IPS-NIHi11 (cell line): ENCODE measurements at places on chromosomes 12 and 14.

GRCh38 chr14:88002421-88003075, 2.4 kb upstream of the GPR65 start:
- no peak for DNase-seq

GRCh38 chr12:90951432-90952105, 3.4 kb downstream of the CCER1 start:
- DNase-seq = no peak

GRCh38 chr12:125014526-125014925, 21.1 kb downstream of the BRI3BP start:
- DNase-seq = no peak

DNA sequence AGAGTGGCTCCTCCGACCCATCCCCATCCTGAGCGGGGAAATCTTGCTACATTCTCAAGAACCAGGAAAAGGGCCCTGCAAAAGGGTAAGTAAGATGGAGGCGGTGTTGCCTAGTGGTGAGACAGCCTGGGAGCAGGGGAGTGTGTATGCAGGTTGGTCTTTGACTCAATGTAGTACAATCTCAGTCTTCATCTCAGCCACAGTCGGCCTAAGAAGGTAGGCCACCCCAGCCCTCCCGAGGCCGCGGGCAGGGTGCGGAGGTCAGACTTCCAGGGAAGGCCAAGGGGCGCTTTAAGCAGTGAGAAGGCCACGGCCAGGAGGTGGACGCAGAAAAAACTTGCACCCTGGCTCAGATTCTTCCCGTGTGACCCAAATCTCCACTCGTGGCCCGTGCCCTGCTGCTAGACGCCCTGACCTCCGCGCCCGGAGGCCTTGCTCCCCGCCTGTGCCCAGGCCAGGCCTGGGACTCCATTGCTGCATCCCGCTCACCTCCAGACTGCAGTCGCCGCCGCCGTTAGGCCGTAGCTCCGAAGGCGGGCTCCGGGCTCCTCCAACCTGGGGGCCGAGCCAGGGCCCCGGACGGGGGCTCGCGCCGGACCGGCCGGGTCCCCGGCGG, 435 bp downstream of the FOXM1 start:
- DNase-seq = peak; percentile 64

- no peak for DNase-seq
Observed at GRCh38 chr12:66011731-66012130, 118.8 kb downstream of the LLPH start.

DNA sequence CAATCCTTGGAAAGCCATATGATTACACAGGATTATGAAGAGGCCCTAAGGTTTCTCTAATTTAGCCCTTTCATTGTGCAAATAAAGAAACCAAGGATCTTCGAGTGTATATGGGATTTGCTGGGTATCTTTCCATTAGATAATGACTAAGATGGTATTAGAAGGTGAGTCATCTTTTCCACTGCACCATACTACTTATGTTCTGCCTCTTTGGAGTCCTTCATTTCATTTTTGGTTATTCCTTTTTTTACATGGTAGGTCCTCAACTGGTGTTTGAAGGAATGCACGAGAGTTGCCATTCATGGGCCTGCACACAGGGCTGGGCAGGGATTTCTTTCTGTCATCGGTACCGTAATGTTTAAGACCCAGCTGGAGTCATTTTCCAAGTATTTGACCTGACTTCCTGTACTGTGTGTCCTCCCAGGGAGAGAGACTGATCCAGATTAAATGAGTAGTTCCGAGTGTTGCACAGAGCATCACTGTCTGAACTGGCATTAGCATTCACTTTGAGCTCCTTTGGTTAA, 85.7 kb downstream of the BORCS5 start:
- no peak for DNase-seq

DNA sequence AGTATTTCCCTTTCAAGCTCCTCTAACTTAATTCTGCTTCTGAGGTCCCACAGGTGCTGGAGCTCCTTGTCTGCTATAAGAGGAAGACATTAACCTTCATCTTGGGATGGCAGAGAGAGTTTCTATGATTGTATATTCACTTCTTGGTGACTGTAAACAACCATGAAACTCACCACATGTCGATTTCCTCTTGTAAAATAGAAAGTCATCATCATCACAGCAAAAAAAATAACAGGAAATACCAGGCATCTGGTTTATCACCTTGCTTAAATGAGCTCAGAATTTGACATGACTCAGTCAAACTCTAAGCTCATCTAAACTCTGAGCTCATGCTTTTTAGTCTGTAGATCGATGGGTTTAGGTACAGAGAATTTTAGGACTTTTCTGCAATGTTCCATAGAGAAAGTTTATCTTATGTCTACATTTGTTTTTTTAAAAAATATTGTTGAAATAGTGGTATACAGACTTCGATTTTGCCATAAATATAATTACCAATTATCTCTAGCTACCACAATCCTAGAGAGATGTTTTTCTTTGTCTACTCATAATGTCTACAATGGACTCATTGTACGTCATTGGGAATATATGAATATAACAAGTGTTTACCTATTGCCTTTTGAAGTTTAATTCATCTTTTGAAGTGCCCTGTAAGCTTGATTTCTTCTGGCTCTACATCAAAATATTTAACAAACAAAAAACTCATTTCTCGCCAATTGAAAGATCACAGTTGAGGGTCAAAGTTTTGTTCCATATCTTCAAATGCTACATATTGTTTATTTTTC, 58.4 kb downstream of the IGF1 start:
- DNase-seq = no peak
